ENCODE measurements at places on chromosomes 6 and 20. TPM values are rescaled to one million over a fixed set of nuclear protein-coding genes. Genes with fewer than 3 reads are reported as not detected.

Gene DAAM2
- not detected for total RNA-seq

Gene LGSN
- not detected for total RNA-seq

Gene UFL1
- 35.0 TPM for total RNA-seq

Gene PLTP
- 0.19 TPM for total RNA-seq

Gene ADGRF4
- total RNA-seq = not detected

Gene PI16
- total RNA-seq = 6.0 TPM

Gene CFB
- not detected for total RNA-seq

Gene SLC17A1
- total RNA-seq = not detected

Gene HLA-DQA1
- 5.8 TPM for total RNA-seq

Gene VIP
- not detected for total RNA-seq

Gene KHDC1L
- not detected for total RNA-seq

Gene GLP1R
- not detected for total RNA-seq

Gene OR12D3
- not detected for total RNA-seq

Gene RAET1L
- total RNA-seq = not detected

Gene PMEPA1
- total RNA-seq = 8.1 TPM

Gene GRM1
- not detected for total RNA-seq

Gene GNMT
- total RNA-seq = 1.2 TPM

Gene FAM209B
- 2.2 TPM for total RNA-seq

Gene ARMC12
- 1.3 TPM for total RNA-seq

Gene CYP24A1
- 3.7 TPM for total RNA-seq

Gene C20orf141
- total RNA-seq = not detected

Gene EFCAB8
- 1.8 TPM for total RNA-seq

Gene CNBD2
- 8.2 TPM for total RNA-seq

Gene LY6G6F
- total RNA-seq = not detected

Gene KIAA1755
- not detected for total RNA-seq

Gene PRKN
- total RNA-seq = 5.3 TPM

Gene ZNF165
- 1.4 TPM for total RNA-seq

Gene OTOR
- total RNA-seq = not detected

Gene ZC2HC1B
- total RNA-seq = not detected

Gene ESF1
- total RNA-seq = 13.5 TPM

Gene SPTLC3
- 0.26 TPM for total RNA-seq

Gene TDRD6
- total RNA-seq = not detected

Gene ADGB
- total RNA-seq = not detected

All from CD4-positive, alpha-beta memory T cell (primary cell).